Mesothelial cell of epicardium (in vitro differentiated cells): ENCODE measurements at places on chromosomes 2 and 18.

- H3K27me3 ChIP-seq = no peaks in the 10 kb centered on the region
- no peak overlapping the region for H3K4me3 ChIP-seq
- peaks cover 21% of the 10 kb centered on the region for H3K4me1 ChIP-seq
- no peak overlapping the region for H3K27ac ChIP-seq
- H3K36me3 ChIP-seq = peaks cover 9% of the 10 kb centered on the region
- DNase-seq = no peak
Measured at GRCh38 chr2:38505779-38506178, 96.9 kb downstream of the HNRNPLL start.

DNA sequence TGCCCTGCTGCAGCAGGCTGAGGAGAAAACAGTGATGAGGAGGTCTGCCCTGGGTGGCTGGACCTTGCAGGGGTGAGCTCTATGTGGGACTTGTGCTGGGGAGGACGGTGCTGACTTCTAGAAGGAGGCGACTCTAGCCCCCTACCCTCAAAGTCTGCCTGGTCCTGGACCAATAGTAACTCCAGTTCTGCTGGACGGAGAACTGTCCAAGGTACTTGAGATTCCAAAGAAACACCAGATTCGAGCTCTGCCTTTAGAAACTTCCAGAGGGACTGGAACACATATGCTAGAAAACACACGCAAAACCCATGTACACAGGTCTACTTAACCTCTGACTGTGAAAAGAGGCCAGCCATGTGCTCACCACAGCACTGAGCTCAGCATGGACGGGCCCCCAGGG is 260.6 kb downstream of the TWIST2 start:
- H3K4me1 ChIP-seq = peaks cover 11% of the 10 kb centered on the region
- H3K4me3 ChIP-seq = no peak overlapping the region
- no peaks in the 10 kb centered on the region for H3K27me3 ChIP-seq

GRCh38 chr2:116979916-116980764 is 834.4 kb upstream of the DDX18 start:
- no peak overlapping the region for H3K4me3 ChIP-seq
- H3K27me3 ChIP-seq = no peaks in the 10 kb centered on the region
- no peak overlapping the region for H3K27ac ChIP-seq

- peaks cover 52% of the 10 kb centered on the region for H3K4me1 ChIP-seq
- no peaks in the 10 kb centered on the region for H3K27me3 ChIP-seq
- H3K36me3 ChIP-seq = no peaks in the 10 kb centered on the region
Measured at GRCh38 chr2:26651799-26652198, 10.6 kb upstream of the CIB4 start.

DNA sequence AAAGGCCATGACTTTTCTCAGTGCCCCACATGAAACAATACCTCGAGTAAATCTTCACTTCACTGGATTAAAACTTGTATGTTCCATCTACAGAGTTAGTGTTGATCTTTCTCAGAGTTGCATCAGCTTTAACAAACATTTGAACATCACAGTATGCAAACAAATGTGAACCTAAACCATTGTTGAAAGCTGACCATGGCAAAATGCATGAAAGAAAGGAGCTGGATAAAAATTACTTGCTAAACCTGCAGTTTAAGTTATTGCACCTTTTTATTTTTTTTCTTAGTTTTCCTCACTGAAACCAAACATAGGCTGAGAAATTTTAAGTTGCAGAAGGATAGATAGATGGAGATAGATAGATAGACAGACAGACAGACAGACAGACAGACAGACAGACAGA is 107.2 kb upstream of the UGP2 start:
- H3K4me1 ChIP-seq = peaks cover 33% of the 10 kb centered on the region
- no peak overlapping the region for H3K27ac ChIP-seq

- H3K27ac ChIP-seq = peak overlapping the region; percentile 71
- peaks cover 72% of the 10 kb centered on the region for H3K4me1 ChIP-seq
- no peaks in the 10 kb centered on the region for H3K27me3 ChIP-seq
- no peak overlapping the region for H3K4me3 ChIP-seq
Measured at GRCh38 chr2:201883606-201884369, 77.5 kb downstream of the CDK15 start.

- H3K4me1 ChIP-seq = no peaks in the 10 kb centered on the region
- no peak for DNase-seq
- H3K36me3 ChIP-seq = no peaks in the 10 kb centered on the region
Measured at GRCh38 chr2:11573418-11574175, 39.8 kb downstream of the GREB1 start.

- no peak overlapping the region for H3K27ac ChIP-seq
- H3K4me1 ChIP-seq = peaks cover 9% of the 10 kb centered on the region
- H3K4me3 ChIP-seq = no peak overlapping the region
- H3K36me3 ChIP-seq = peaks cover 19% of the 10 kb centered on the region
Measured at GRCh38 chr2:102176172-102176571, 10.7 kb upstream of the IL1RL2 start.

- no peak overlapping the region for H3K27ac ChIP-seq
- no peak overlapping the region for H3K4me3 ChIP-seq
- H3K4me1 ChIP-seq = peaks cover 11% of the 10 kb centered on the region
- H3K27me3 ChIP-seq = no peaks in the 10 kb centered on the region
- H3K36me3 ChIP-seq = peaks cover 2% of the 10 kb centered on the region
Measured at GRCh38 chr2:696999-697627, 19.9 kb upstream of the TMEM18 start.

GRCh38 chr2:47243596-47244323 is 88.7 kb upstream of the STPG4 start:
- H3K4me3 ChIP-seq = no peak overlapping the region
- H3K36me3 ChIP-seq = no peaks in the 10 kb centered on the region
- H3K27ac ChIP-seq = no peak overlapping the region

DNA sequence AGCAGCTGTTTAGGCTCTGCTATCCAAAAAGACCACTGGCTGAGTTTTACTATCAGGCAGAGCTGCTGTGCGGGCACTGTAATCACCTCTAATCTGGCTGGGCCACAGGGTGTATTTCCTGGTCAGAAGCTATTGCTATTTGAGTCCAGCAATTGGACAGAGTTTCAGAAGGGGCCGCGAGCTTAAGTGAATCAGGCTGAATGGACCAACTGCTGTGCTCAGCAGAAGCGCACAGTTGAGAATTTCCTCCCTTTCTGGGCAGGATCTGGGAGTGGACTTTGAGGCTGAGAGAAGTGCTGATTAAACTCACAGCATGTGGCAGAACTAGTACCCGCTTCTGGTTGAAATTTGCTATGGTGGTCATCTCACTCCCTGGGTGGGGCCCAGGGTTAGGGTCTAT is 251.8 kb downstream of the INSIG2 start:
- H3K36me3 ChIP-seq = peaks cover 2% of the 10 kb centered on the region
- H3K4me3 ChIP-seq = no peak overlapping the region
- H3K27me3 ChIP-seq = no peaks in the 10 kb centered on the region
- H3K27ac ChIP-seq = no peak overlapping the region
- no peaks in the 10 kb centered on the region for H3K4me1 ChIP-seq

DNA sequence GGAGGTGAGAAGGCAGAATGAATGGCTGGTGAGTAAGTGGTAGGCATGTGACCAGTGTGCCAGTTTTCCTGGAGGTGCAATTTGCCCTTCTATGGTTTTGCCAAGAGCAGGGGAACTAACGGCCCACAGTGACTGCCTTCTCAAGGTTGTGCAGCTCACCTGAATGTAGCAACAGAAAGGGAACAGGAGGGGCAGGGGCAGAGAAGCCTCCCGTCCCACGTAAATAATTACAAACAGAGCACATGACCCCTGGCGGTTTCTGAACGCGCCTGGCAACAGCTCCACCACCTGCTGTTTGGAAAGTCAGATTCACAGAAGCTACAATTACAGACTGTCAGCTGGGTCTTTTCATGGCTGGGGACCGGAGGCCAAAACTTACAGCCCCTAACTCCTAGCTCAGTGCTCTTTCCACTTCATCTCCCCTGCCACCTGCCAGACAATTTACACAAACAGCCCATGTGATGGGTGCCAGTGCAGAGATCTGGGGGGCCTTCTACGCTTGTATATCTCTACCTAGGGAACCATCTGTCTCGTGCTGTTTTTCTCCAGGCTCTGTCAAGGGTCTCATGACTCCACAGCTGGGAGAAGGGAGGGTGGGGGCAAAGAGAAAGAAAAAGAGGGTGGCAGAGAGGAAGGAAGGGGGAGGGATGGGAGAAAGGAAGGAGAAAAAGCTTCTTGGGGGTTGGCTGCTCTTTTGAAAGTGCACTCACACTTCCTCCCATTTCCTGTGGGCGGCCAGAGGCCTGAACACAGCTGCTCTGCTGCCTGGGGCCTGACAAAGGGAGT is 69.6 kb downstream of the POLR1A start:
- no peak for DNase-seq
- peaks cover 37% of the 10 kb centered on the region for H3K36me3 ChIP-seq
- peak overlapping the region; percentile 90 for H3K27ac ChIP-seq
- H3K4me3 ChIP-seq = no peak overlapping the region
